ENCODE measurements at places on chromosomes 11 and 22.

DNA sequence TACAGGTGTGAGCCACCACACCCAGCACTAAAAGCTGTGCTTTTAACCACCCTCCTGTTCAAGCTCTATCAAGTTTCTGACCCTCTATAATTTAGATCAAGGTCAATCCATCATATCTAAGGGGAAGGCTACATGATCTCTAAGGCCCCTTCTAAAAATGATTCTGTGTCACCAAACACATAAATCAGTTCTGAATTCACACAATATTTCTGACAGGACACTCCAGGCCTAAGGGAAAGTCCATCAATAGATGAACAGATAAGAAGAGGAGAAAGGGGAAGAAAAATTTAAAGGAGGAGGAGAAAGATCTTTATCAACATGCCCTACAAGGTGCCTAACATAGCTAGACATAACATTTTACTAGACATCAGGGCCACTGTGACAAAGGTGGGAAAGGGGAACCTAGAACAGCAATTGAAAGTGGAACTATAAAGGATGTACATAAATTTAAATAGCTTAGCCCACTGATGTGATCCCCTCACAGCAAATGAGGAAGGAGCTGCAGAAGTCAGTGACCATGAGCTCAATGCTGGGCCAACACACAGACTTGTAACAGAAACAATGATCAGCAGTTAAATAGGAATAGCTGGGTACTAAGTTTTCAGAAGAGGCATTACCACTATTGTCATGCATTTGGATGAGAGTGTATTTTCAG is 4.7 kb downstream of the PRCP start:
- DNase-seq, result no peak

DNA sequence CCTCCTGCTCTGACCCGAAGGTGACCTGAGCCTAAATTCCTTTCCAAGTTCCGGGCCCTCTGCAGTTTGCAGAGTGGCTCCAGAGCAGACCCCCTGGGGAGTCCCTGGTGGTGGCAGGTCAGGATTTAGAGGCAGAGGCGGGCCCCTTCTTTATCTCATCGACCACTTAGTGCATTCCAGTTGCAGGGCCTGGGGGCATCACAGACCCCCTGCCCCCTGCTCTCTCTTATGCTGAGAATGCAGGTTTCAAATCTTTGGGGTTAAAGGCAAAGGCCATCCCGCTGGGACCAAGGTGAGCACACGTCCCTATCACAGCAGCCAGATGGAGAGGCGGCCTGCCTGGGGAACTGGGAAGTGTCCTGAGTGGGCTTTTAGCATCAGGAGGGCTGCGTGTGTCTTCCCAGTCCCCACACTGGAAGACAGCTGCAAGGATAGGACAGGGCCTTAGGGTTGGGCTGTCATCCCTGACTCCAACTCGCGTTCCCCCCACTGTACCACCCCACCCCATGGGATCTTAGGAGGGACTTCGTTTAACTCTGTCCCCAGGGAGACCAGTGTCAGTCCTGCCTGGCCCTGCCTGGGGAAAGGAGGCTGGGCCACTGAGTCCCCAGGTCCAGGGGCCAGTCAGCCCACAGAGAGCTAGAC is 11.3 kb downstream of the DERL3 start:
- no peak for DNase-seq

GRCh38 chr11:35419184-35419829 is at the start of gene SLC1A2:
SLC1A2 (minus strand) TSS chr11:35419558; CDS start chr11:35418966, 592 bp downstream.
- peak; percentile 10 for DNase-seq

DNA sequence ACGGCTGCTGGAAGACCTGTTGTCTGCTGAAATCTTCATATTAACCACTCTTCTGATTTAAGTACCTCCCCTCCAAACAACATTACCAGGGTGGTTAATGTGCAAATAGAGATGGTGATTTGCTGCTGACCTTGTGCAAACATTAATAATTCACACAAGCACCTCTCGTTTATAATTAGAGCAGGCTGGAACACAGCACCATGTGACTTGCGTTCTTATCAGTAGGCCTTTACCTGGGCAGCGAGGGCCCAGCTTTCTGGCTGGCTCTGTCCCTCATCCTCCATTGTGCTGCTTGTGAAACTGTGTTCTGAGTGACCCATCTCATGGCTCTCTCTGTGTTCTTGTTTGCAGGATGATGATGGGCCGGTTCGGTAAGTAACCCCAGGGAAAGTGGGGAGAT is 41.0 kb upstream of the PARVG start:
- DNase-seq, result no peak

DNA sequence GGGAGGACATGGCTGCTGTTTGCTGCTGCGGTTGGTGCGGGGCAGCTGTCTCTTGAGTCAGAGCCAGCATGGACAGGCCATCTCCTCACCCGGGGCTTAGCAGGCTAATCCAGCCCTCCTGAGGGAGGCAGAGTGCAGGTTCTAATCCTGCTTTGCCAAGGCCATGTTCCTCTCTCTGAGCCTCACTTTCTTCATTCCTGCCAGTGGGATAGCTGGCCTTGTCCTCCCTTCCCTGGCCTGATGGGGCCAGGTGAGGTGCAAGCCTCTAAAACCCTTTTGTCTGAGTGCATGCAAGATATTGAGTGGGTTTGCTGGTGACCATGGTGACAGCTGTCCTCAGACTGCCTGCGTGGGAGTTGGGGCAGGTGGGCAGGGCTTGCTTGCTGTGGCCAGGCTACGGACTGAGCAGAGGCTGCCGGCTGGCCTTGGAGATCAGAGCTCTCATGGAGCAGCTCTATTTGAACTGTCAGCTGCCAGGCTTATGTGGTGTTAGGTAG is 3.6 kb downstream of the USP35 start:
- no peak for DNase-seq

GRCh38 chr11:57288771-57289579 is 35.8 kb downstream of the TNKS1BP1 start:
- DNase-seq, result no peak

- DNase-seq, result peak; percentile 56
These were observed 1.5 kb downstream of the MAP6 start for GRCh38 chr11:75667255-75667830.

DNA sequence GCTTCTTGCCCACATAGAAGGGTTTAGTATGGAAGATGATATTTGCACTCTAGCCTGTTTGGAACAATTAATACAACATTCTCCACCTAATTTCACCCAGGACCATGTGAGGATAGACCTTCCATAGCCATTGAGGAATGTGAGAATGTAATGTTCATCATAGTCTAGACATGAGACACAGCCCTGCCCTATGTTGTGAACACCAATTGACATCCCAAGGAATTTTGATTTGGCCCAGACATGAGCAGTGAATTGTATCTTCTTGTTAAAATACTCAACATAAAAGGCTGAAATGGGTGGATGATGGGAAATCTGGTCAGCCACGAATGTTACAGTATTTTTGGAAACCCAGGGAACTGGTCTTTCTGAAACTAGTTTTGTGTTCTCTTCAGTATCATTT is 892.3 kb upstream of the CHORDC1 start:
- DNase-seq, result no peak

DNA sequence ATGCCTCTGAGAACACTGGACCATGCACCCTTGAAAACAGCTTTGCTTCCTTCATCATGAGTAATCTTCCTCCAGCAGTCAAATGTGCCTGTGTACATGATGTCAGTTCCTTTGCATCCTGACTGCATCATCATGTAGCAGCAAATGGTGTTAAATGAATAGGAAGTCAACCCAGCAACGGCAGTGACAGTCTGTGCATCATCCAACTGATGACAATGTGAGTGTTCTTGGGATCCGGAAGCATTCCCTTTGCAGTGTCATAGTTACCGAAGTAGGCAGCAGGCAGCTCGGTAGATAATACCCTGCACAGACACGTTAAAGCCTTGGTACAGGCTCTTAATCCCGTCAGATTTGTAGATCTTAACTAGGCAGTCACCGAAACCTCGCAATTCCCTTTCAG is 2.5 kb downstream of the WBP2NL start:
- no peak for DNase-seq

DNA sequence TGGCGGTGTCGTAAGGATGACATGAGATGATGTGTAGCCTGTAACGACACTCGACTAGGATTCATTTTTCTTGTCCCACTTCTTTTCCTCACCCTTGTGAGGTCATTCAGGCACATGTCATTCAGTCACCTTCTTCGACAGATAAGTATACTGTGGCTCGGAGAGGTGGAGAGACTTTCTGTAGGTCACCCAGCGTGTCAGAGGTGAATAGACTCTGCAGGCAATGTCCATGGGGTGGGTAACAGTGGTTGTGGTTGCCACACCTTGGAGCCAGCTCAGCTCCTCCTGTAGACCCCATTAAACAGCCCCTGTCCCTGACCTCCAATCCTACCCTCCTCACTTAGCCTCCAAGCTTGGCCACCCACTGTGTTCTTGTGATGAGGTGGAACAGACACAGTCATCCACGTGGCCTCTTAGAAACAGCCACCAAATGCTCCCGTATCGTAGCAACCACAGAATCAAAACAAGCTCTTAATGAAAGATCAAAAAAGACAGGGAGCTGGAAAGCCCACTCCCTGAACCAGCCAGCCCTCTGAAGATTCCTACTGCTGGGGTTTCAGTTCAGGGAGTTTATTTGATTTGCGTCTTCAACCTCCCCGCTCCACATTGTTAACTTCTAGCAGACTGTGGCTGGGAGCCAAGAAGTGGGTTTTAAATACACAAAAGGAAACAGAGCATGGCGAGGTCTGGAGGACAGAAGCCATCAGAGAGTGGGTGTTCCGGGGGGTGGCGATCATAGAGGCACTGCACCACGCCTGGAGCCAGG is 89.0 kb upstream of the GRK3 start:
- DNase-seq, result no peak

- peak; percentile 87 for DNase-seq
These were observed at the start of gene RPL3 for GRCh38 chr22:39319284-39320022. RPL3 (minus strand) TSS chr22:39319623; CDS start chr22:39319597, 26 bp downstream.

DNA sequence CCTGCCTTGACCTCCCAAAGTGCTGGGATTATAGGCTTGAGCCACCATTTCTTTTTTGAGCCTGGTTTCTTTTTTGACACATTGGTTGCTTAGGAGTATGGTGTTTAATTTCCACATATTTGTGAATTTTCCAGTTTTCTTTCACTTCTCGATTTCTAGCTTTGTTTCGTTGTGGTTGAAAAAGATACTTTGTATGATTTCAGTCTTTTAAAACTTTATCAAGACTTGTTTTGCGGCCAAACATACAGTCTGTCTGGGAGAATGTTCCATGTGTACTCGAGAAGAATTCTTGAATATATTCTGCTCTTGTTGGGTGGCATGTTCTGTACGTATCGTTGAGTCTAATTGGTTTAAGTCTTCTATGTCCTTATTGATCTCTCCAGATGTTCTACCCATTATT is 20.8 kb downstream of the SHANK3 start:
- DNase-seq, result no peak

DNA sequence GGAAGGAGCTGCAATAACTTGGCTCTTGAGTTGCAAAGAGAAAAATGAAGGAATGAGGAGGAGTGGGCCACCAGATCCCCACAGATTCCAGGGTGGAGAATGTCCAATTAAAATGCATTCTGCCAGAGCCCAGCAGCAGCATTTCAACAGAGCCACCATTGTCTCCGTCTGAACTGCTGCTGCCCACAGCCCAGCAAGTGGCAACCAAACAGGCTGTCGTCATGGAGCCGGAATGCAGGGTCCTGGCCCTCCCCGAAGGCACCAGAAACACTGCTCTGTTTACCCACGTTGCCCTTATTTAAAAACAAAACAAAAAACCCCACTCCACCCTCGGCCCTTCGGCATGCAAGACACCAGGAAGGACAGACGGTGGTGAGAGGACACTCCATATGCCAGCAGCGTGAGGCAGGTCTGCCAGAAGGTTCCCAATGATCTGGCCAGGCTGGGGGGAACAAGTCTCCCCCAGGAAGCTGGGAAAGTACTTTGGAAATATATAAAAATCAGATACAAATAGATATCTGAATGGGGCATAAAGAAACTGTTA is 32.5 kb downstream of the PLEKHA7 start:
- DNase-seq, result no peak

GRCh38 chr22:31049815-31050420 is 31.2 kb upstream of the SMTN start:
- DNase-seq, result no peak

- DNase-seq, result peak; percentile 41
These were observed 15.5 kb downstream of the APOL3 start for GRCh38 chr22:36144886-36145541.

DNA sequence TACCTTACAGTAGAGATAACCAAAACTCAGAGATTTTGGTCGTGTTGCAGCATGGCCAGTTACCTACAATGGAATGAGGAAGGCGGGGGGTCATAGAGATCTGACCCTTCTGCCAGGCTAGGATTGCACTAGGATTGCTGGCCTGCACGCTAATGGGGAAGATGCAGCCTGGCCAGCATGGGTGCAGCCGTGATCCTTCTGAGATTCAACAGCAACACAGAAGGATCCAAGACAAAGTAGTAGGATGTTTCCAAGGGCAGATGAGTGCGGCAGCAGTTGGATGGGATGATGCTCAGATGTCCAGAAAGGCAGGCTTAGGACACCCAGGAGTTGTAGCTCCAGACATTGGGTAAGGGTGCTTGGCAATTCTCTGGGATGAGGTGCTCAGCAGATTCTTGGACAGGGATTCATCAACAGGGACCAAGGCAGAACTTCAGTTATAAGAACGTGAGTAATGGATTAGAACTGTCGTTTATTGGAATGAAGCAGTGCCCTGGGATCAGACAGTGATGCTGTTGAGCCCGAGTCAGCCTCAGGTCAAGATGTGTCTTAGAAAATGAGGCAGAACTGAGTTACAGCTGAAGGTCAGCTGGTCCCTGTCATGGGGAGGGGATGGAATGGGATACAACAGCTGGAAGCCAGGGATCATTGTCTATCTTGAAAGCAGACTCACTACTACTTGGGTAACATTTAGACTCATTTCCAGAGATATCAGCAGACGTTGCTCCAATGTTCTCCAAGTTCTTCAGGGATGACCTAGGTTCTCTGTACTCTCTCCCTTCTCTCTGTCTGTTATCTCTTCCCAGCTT is 71.0 kb downstream of the PARVA start:
- DNase-seq, result no peak

GRCh38 chr22:47102081-47102480 is 339.6 kb downstream of the TBC1D22A start:
- no peak for DNase-seq

DNA sequence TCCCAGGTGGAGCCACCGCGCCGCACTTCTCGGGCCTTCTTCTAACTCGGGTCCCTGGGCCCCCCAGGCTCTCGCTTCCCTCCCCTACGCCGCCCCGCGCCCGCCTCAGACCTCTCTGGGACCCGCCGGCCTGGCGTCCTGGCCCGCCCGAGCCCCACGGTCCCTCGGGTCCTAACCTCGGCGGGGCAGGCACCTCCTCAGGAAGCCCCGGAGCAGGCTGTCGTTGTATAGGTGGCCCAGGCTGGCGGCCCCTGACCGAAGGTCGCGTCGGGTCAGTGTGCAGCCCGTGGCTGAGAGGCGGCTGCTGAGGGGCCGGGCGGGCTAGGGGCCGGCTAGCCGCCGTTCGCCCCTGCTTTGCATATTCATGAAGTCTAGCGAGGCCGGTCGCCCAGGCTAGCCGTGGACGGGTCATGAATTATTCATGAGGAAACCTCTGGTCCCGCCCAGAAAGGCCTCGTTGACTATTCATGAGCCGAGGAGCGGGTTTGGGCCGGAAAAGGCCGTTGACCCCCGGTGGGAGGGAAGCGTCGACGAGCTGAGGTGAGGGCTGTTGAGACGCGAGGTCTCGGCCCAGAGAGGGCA is at the start of gene HORMAD2:
TSS of gene HORMAD2 (plus strand) at position 513 of the 582 bp plus-strand sequence. CDS start 13,489 bp downstream, outside the sequence.
- no peak for DNase-seq

Data from HTR-8/SVneo (cell line).